Breast epithelium (tissue), 4 donors: ENCODE measurements at places on chromosomes 6 and 20. TPM values are rescaled to one million over a fixed set of nuclear protein-coding genes. Genes with fewer than 3 reads are reported as not detected.

Gene HLA-DQA2
- total RNA-seq = 2.0 TPM

Gene TNFRSF6B
- total RNA-seq = 40.0 TPM

Gene BEND3
- total RNA-seq = 2.5 TPM

GRCh38 chr6:47698342-47698787, at the start of gene ADGRF4:
Gene ADGRF4, plus strand, starts transcription at chr6:47698580. Its CDS starts 8,666 bp downstream, at chr6:47707246.
- no peaks in the 10 kb centered on the region for H3K27me3 ChIP-seq
- DNase-seq = no peak
- no peak within 1 kb of the TSS for H3K27ac ChIP-seq
- H3K4me3 ChIP-seq = no peak within 1 kb of the TSS
- H3K36me3 ChIP-seq = no peaks in the 10 kb centered on the region

- no peak overlapping the region for H3K4me3 ChIP-seq
- H3K27ac ChIP-seq = no peak overlapping the region
Observed at GRCh38 chr6:36655085-36655724, 23.3 kb upstream of the CDKN1A start.

DNA sequence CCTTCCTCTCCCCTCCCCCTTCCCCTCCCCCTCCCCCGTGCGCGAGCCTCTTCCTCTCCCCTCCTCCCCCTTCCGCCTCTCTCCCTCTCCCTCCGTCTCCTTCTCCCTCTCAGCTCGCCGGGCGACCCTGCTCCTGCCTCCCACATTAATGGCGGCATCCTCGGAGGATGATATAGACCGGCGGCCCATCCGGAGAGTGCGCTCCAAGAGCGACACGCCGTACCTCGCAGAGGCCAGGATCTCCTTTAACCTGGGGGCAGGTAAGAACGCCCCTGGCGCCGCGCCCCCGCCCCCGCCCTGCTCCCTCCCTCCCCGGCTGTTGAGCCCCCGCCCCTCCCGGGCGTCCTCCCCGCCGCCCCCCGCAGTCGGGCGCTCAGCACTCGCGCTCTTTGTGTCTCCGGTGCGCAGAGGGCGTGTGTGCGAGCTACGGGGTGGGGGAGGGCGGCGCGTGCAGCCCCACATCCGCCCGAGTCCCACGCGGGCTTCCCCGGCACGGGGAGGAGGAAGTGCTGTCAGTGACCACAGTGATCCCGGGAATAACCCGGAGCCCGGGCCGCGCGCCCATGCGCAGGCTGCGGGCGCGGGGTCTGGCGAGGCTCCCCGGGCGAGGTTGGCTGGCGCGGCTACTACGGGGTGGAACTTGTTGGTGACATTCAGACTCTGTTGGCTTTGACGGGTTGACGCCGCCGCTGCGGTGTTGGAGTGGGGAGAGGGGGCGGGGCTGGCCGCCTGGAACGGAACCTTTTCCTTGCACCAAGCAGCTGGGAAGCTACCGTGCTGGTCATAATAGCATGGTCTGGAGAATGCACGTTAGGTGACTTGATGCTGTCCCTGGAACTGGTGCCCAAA, 33.2 kb downstream of the PHACTR1 start:
- no peaks in the 10 kb centered on the region for H3K36me3 ChIP-seq
- H3K4me1 ChIP-seq = no peaks in the 10 kb centered on the region
- no peak overlapping the region for H3K27ac ChIP-seq
- DNase-seq = peak; percentile 52

DNA sequence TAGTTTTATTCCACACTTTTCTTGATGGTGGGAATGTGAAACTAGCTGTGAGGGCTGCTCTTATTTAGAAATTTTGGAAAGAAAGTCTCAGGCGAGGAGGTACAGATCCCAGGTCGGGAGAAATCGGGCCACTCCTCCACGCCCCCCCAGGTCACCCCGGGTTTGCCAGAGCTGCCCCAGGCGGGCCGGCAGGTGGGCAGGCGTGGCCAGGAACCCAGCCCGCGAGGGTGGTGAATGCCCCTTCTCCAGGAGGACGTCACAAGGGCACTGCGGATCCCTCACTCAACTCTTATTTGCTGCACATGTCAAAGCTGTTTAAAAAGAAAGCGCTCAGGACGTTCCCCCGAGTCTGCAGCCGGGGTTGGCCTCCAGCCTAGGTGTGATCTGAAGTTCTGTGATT, 60.5 kb upstream of the SLCO4A1 start:
- peaks cover 88% of the 10 kb centered on the region for H3K27me3 ChIP-seq
- H3K4me3 ChIP-seq = no peak overlapping the region
- H3K4me1 ChIP-seq = no peaks in the 10 kb centered on the region
- no peak for DNase-seq
